ENCODE measurements at places on chromosomes 13 and 19.

GRCh38 chr19:29660835-29661234 is 4.4 kb upstream of the PLEKHF1 start:
- DNase-seq: no peak

GRCh38 chr13:24459234-24459633 is 53.3 kb downstream of the PARP4 start:
- DNase-seq: no peak

DNA sequence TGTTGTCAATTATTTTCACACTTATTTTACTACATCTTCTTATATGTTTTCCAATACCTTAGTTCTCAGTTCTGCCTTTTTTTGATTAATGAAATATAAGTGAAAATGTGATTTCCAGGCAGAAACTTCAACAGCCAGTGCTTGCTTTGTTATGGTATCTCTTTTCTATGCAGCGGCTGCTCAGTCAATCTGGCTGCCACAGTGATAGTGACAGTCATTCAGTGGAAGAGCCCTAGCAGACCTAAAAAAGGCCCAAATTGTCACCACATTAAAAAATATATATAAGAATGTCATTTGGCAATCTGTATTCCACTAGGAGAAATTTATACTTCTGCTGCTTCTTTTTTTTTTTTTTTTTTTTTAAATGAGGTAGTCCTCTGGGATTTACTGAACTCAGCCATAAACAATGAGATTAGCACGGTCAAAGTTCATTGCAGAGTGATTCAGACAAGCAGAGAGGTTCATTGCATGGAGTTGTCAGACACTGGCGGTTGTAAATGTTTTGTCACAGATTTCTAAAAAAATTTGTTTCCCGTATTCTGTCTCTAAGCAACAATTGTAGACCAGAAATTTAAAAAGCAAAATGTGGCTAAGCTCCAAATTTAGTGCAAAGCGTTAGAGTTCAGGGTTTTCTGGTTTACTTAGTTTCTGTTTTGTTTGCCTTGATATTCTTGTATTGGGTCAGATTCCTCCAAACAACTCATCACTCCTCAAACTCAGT is 94.7 kb upstream of the PRR20A start:
- DNase-seq: no peak

DNA sequence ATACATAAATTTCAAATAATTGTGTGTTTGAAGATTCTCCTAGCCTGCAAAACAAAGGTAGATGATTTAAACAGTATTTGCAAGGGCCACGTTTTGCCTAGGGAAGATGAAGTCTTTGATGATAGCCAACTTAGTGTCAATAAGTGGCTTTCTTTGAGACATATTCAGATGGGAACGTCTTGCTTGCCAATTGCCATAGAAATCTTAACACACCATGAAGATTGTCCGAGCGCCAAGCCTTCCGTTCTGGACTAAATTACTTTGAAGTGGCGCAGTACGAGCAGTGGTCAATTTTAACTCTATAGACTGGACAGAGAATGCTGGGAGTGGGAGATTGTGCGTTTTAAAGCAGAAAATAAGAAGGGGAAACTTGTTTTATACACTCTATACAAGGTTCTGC is 9.9 kb downstream of the ZIC5 start:
- no peak for DNase-seq

DNA sequence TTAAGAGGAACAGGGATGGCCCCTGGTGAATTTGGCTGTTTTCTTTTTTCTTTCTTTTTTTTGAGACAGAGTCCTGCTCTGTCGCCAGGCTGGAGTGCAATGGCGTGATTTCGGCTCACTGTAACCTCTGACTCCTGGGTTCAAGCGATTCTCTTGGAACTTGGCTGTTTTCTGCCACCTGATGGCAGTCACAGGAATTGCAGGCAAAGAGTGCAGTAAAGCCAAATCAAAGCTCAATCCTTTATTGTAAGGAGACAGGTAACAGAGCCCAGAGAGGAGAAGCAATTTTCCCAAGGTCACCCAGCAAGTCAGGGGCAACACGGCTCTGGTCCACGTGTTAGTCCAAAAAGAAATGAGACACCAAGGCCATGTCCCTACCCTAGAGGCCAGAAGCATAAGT is 6.2 kb downstream of the TINCR start:
- no peak for DNase-seq

DNA sequence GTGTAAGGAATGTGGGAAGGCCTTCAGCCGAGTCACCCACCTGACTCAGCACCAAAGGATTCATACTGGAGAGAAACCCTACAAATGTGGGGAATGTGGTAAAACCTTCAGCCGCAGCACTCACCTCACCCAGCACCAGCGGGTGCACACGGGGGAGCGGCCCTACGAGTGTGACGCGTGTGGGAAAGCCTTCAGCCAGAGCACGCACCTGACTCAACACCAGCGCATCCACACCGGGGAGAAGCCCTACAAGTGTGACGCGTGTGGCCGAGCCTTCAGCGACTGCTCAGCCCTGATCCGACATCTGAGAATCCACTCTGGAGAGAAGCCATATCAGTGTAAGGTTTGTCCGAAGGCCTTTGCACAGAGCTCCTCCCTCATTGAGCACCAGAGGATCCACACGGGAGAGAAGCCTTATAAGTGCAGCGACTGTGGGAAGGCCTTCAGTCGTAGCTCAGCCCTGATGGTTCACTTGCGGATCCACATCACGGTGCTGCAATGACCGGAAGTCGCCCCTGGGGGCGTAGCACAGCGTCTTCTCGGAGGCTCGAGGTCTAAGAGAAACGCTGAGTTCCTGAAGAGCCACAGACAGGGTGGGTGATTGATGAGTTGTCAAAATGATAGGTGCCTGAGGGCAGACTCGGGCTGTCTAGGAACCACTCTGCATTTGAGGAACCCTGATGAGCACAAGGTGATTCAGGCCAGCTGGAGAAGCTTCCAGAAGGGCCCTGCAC is 12.2 kb downstream of the ZSCAN22 start:
- no peak for DNase-seq

DNA sequence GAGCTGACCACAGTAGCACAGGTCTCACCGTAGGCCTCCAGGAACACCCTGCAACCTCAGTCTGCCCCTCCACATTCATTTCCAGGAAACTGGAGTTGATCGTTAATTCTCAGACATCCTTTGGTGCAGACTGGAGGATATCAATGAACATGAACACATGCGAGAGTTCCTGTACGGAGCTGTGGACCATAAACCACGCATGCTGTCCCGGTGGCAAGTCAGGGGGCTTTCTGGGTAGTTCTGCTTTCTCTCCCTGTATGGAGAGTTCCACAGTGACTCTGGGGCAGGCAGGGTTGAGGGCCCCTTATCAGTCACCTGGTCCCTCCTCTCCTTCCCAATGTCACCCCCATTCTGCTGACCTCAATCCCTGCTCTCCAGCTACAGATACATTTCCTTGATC is 55.5 kb upstream of the URI1 start:
- no peak for DNase-seq

- no peak for DNase-seq
These were observed 74.3 kb upstream of the ARHGEF7 start for GRCh38 chr13:111040830-111041229.
